ENCODE measurements at places on chromosomes 1 and 21.

DNA sequence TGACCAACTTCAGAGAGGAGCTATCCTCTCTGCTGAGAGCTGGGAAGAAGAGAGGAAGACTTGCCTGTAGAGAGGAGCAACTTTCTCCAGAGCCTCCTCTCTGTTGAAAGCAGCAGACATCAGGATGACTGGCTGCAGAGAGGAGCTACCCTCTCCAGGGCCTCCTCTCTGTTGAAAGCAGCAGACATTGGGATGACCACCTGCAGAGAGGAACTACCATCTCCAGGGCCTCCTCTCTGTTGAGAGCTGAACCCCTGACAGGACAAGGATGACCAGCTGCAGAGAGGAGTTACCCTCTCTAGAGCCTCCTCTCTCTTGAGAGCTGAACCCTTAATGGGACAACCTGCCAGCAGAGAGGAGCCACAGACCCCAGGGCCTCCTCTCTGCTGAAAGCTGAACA, 83.0 kb upstream of the GJB5 start:
- DNase-seq, result no peak

- no peak for DNase-seq
Measured at GRCh38 chr1:207335695-207336363, 14.4 kb downstream of the CD55 start.

GRCh38 chr1:162144853-162145252, 75.4 kb downstream of the NOS1AP start:
- no peak for DNase-seq

- DNase-seq, result no peak
Measured at GRCh38 chr1:48039088-48040054, 42.2 kb upstream of the TRABD2B start.

GRCh38 chr1:161725908-161726472, 4.6 kb downstream of the FCRLB start:
- no peak for DNase-seq

GRCh38 chr1:221706876-221707582, 34.9 kb downstream of the DUSP10 start:
- DNase-seq, result no peak

DNA sequence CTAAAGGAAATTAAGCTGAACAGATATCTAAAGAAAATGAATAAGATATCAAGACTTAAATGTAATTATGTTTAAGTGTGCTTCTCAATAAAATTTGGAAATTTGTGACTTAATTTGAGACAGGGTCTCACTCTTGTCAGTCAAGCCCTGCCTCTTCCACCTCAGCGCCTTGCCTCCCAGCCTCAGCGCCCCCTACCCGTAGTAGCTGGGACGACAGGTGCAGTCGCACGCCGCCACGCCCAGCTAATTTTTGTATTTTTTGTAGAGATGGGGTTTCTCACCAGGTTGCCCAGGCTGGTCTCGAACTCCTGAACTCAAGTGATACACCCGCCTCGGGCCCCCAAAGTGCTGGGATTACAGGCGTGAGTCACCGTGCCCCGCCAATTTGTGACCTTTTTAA, 117.0 kb downstream of the CLEC20A start:
- DNase-seq, result no peak

GRCh38 chr1:152107984-152108881, 7.0 kb downstream of the TCHH start:
- DNase-seq, result no peak

- no peak for DNase-seq
Measured at GRCh38 chr1:87872189-87872588, 543.5 kb downstream of the LMO4 start.

GRCh38 chr1:159916242-159917051, 8.9 kb downstream of the TAGLN2 start:
- peak; percentile 87 for DNase-seq

- no peak for DNase-seq
Measured at GRCh38 chr1:234760303-234760723, 150.3 kb upstream of the IRF2BP2 start.

DNA sequence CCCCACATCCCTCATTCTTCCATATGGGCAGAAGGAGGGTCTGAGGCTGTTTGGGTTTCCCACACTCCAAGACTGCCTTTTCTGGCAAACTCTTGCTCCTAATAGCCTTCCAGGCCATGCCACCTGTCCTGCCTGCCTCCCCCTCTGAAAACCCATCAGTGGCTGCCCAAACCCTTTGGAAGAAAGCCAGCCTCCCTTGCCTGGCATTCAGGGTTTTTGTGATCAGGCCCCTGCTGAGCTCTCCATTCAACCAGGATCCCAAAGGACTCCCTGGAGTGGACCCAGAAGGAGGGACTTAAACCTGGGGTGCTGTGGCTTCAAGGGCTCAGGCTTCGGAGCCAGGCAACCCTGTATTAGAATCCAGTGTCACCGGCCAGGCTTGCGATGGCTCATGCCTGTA, 4.2 kb upstream of the GUCA2A start:
- DNase-seq, result no peak

DNA sequence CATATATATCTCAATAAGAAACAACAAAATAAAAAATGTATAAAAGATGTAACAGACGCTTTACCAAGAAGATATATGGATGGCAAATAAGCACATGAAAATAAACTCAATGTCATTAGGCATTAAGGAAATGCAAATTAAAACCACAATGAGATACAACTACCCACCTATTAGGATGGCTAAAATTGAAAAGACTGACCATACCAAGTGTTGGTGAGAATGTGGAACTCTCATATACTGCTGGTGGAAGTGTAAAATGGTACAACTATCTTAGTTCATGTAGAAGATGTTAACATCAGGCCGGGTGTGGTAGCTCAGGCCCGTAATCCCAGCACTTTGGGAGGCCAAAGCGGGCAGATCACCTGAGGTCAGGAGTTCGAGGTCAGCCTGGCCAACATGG, 42.3 kb upstream of the TTC22 start:
- DNase-seq, result no peak

- DNase-seq, result no peak
Measured at GRCh38 chr1:111754984-111755330, 744 bp upstream of the DDX20 start.

- no peak for DNase-seq
Measured at GRCh38 chr1:219461981-219462400, 150.9 kb downstream of the ZC3H11B start.

Measured in amniotic stem cell (primary cell).